ENCODE measurements at places on chromosomes 2 and 18.

GRCh38 chr2:143177096-143177786 is 48.0 kb downstream of the ARHGAP15 start:
- DNase-seq: no peak

DNA sequence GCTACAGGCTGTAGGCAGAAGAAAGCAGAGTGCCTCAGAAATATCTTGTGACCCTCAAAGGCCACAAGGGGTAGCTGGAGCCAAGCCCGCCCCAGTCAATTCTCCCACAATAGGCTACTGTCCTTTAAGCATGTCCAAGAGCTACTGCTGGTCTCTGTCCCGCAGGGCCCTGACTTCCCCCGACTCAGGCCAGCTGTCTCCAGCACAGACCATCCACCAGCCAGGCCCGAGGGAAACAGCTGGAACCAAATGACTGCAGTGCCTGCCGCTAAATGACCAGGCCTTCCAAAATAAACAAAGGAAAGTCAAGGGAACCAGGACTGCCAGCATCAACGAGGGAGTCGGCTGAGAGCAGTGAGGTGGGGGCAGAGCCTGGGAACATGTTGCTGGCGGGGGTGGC is 36.7 kb downstream of the MCFD2 start:
- DNase-seq: no peak

- DNase-seq: no peak
These were observed 219.7 kb upstream of the EPHA4 start for GRCh38 chr2:221791844-221792243.

DNA sequence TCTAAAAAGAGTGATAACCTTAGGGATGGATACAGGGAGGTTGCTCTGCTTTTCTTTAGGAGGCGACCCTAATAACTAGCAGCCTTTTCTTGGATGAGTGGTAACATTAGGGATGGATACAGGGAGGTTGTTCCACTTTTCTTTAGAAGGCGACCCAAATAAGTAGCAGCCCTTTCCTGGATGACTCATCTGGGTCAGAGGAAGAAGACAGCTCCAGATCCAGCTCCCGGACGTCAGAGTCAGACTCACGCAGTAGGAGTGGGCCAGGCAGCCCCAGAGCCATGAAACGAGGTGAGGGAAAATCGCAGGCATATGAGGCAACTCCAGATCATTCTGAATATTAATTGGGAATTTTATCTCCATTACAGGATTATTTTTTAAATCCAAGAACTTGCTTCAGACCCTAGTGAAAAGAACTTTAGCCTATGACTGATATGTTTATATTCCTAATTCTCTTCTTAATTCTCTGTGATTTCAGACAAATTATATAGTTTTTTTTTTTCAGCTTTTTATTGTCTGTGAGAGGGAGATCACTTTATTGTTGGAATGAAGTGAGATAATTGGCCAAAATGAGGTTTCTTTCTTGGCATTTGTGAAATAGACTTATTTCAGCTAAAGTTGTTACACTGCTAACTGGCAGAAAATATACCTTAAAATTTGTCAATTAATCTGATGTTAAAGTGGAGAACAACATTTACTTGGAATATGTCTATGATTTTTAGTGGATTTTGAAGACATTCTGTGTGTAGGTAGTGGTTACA is 31.2 kb upstream of the C1GALT1C1L start:
- no peak for DNase-seq

- no peak for DNase-seq
These were observed 22.0 kb downstream of the MXD1 start for GRCh38 chr2:69936906-69937305.

DNA sequence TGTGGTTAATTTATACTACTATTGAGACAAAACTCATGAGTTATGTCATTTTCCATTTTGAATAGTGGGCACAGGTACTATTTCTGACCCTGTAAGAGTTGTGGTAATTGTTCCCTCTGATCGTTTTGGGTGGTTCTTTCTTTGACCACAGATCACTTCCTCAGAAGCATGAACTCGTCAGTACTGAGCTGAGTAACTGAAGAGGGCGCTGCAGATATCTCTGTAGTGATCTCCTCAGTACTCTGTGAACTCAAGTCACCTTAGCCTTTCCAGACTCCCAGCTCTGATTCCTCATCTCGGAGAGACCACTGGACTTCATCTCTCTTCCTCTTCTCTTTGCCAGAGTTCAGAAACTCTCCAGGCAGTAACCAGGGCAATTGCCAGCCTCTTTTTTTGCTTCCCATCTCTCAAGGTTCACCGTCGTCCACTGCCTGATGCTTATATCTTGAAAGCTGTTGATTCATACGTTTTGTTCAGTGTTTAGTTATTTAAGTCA is 9.4 kb upstream of the IL1RL1 start:
- DNase-seq: peak; percentile 22

DNA sequence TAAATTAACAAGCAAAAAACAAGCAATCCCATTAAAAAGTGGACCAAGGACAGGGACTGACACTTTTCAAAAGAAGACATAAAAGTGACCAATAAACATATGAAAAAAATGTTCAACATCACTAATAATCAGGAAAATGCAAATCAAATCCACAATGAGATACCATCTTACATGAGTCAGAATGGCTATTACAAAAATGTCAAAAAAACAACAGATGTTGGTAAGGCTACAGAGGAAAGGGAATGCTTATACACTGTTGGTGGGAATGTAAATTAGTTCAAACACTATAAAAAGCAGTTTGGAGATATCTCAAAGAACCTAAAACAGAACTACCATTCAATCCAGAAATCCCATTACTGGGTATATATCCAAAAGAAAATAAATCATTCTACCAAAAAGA is 78.2 kb downstream of the SUCLG1 start:
- no peak for DNase-seq

DNA sequence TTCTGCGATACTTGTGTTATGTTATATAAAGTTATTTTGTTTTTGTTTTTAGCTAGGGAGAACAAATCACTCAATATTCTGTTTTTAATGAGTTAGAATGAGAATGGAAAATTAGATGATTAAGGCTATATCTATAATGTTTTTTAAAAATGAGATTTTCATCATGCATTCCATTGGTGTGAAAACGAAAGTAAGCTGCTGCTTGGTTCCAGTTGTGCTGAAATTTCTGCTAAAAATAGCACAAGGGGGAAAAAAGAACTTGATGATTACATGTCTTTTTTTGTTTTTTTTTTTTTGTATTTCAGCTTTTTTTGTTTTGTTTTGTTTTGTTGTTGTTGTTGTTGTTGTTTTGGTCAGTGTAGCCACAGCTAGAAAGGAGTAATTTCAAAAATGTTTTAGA is 242.6 kb upstream of the KCNJ3 start:
- DNase-seq: no peak

GRCh38 chr2:196821195-196821594 is 12.0 kb upstream of the C2orf66 start:
- no peak for DNase-seq

- no peak for DNase-seq
These were observed 33.6 kb upstream of the B3GNT7 start for GRCh38 chr2:231361701-231362554.

- no peak for DNase-seq
These were observed 79.8 kb downstream of the MAPRE2 start for GRCh38 chr18:35121038-35121437.

DNA sequence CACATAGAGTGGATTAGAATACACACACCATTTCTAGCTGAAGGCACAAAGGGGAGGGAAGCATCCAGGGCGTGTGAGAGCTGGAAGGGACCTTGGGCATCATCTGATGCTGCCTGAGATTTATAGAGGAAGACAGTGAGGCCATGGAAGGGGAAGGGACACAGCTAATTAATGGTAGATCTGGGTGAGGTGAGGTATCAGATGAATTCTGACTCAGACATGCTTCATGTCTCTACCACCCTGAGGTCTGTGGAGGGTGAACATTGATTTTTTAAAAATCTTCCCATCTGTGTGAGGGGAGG is 42.2 kb upstream of the OTOF start:
- no peak for DNase-seq

DNA sequence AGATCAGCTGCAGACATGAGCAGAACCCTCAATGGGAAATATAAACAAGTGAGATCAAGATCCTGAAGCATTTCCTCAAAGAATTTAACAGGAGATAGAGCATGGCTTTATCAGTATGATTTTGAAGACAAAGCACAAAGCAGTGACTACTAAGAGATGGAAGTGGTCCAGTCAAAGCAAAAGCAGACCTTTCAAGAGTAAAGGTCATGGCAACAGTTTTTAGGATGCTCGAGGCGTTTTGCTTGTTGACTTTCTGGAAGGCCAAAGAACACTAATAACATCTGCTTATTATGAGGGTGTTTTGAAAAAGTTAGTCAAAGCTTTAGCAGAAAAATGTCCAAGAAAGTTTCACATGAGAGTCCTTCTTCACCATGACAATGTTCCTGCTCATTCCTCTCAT is 128.5 kb downstream of the KCNE4 start:
- no peak for DNase-seq

DNA sequence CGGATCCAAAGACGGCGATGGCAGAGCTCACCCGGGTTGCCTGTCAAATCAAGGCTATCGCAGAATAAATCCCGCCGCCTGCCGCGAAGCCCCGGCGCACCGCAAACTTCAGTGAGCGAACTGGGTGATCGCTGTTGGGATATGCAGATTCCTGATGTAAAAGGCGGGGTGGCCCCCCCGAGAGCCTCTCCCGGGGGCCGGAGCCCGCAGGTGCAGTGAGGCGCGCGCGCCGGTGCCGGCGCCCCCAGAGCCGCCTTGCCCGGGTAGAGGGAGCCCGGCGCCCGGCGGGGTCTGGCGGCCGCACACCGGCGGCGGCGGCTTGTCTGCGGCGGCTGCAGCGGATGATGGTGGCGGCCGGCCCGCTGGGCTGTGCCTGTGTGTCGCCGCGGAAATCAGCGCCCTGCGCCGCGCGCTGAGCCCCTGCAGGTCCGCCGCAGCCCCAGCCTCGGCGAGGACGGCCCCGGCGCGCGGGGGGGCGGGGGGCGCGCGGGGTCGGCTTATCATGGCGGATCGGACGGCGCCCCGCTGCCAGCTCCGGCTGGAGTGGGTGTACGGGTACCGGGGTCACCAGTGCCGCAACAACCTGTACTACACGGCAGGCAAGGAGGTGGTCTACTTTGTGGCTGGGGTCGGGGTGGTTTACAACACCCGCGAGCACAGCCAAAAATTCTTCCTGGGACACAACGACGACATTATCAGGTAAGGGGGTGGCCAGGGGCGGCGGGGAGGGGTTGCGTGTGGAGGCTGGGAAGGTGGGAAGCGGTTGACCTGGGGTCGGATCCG is 1.3 kb downstream of the EML6 start:
- DNase-seq: peak; percentile 53

DNA sequence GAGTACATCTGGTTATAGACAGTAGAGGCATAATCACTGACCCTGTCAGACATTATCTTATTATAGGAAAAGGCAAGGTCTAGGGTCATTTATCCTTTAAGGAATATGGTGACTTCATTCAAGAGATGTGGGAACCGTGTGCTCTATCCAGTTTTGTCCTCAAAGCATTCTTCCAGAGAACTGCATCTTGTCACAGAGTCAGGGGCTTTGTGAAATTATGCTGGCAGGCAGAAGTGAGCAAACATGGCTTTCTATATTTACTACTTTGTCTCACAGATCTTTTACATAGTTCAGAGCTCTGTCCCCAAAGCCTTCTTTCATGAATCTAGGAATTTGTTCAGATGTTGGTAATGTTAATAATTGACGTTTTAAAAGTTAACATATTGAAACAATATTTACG is 177.4 kb downstream of the ASXL3 start:
- no peak for DNase-seq

- DNase-seq: no peak
These were observed 153.0 kb downstream of the KLHL29 start for GRCh38 chr2:23537991-23538390.

GRCh38 chr2:44480068-44480467 is 118.3 kb downstream of the CAMKMT start:
- no peak for DNase-seq

GRCh38 chr2:219576505-219577388 is 4.6 kb downstream of the INHA start:
- no peak for DNase-seq

GRCh38 chr2:189876271-189876670 is 92.0 kb downstream of the PMS1 start:
- no peak for DNase-seq

DNA sequence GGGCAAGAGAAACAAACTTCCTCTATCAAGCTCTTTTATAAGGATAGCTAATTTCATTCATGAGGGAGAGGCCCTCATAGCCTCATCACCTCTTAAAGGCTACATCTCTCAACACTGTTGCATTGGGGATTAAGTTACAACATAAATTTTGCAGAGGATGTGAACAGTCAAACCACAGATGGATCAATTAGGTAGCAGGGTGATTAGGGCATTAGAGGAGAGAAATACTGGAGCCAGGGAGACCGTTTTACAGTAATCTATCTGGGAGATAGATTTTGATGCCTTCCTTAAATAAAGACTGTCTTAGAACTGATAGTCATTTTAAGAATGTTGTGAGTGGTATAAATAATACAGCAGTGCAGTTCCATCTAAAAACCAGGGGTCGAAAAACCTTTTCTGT is 258.9 kb downstream of the DCC start:
- DNase-seq: no peak

DNA sequence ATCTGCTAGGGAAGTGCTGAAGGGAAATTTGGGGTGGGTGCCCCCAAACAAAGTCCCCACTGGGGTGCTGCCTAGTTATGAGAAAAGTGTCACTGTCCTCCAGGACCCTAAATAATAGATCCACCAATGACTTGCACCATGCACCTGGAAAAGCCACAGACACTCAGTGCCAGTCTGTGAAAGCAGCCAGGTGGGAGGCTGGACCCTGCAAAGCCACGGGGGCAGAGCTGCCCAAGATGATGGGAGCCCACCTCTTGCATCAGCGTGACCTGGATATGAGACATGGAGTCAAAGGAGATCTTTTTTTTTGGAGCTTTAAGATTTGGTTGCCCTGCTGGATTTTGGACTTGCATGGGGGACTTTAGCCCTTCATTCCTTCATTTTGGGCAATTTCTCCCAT is 431.6 kb downstream of the ERBB4 start:
- DNase-seq: no peak

GRCh38 chr2:169961911-169962310 is 134.7 kb downstream of the UBR3 start:
- no peak for DNase-seq

DNA sequence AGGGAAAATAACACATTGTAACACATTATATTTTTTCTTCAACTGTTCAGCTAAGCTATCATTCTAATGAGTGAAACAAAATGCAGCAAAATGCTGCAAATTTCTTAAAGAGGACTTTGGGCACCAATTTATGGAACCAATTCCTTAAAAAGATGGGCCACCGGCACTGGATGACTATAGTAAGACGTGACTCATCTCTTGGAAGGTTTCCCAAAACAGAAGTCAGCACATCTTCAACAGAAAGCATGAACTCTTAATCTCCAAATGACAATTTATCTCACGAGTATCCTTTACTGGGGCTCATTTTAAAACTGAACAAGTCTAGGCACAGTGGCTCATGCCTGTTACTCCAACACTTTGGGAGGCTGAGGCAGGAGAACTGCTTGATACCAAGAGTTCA is 213.4 kb downstream of the CDH20 start:
- DNase-seq: no peak

GRCh38 chr18:3720818-3721545 is 271.0 kb downstream of the TGIF1 start:
- no peak for DNase-seq

GRCh38 chr18:5914016-5914415 is 18.7 kb upstream of the TMEM200C start:
- no peak for DNase-seq

GRCh38 chr2:222336442-222336841 is 37.6 kb upstream of the PAX3 start:
- DNase-seq: no peak
